NCI-H82 (cell line): ENCODE measurements at places on chromosomes 13 and 19.

GRCh38 chr19:13931391-13932148 is 6.6 kb downstream of the PODNL1 start:
- no peak for DNase-seq

DNA sequence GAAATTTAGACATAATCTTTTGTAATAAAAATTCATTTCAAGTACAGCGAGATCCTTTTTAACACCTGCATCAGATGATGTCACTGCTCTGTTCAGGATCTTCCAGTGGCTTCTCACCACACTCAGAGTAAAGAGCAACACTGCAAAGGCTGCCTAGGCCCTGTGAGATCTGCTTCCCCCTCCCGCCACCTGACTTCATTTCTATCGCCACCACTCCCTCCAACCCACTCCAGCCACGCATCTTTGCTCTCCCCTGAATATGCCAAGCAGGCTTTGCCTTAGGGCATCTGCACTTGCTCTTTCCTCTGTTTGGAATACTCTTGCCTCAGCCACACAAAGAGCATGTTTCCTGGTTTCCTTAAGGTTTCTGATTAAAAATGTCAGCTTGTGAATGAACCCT is 58.3 kb downstream of the MBNL2 start:
- no peak for DNase-seq

GRCh38 chr19:48672994-48673393 is at the start of gene NTN5:
TSS of gene NTN5 (minus strand) at chr19:48673017. CDS start at chr19:48670986, 2,031 bp downstream.
- DNase-seq, result no peak

- peak; percentile 11 for DNase-seq
Observed at GRCh38 chr13:42574011-42574410, at the start of gene TNFSF11. TSS of gene TNFSF11 (plus strand) at chr13:42574152. CDS start at chr13:42574304, 152 bp downstream.

DNA sequence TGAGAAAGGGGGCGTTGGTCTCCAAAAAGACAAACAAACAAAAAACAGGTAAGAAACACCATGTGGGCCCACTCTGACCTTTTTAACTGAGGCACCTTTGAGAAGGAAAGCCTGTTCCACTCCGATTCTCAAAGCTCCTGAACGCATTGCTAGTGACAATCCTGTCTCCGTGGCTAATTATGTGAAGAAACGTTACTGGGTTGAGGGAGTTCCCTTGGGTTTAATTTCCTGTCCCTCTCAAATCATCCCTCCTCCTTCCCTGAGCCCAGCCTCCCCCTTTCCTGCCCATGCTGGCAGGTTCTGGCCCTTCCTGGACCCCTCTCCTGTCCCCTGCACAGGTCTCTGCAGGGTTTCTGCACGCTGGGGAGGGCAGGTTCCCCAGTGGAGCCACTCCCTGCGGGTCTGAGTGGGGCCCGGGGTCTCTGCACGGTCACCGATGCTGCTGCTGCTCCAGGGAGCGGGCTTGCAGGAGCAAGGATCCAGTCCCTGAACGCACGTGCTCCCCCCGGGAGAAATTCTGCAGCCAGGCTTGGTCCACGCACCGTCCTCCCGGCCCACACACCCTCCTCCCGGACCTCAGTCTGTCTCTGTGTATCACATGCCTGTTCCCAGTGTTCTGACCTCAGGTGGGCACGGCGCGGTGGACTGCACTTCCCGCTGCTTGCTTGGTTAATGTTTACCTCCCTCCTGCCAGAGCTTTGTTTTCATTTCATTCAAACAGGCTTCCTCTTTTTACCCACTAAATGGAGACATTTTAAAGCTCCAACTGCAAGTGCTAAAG is 76.4 kb upstream of the MCF2L start:
- DNase-seq, result no peak

- DNase-seq, result no peak
Observed at GRCh38 chr13:31756346-31756745, 17.0 kb downstream of the RXFP2 start.

GRCh38 chr19:16085115-16085514 is 8.8 kb downstream of the TPM4 start:
- no peak for DNase-seq

DNA sequence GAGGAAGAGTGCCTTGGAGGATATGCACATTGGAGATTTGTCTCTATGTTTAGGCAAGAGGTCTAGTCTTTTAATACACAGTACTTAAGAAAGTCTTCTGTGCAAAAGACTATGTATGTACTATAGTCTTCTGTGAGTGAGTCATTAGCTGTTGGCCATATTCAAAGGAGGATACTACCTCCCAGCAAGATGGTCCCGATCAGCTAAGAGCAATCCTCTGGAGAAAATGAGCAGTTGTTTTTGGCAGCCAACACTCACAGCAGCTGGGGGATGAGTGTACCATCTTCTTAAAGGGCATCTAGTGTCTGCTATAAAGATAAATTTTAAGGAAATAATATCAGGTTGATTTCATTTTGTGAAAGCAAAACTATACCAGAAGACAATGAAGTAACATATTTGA is 487.8 kb downstream of the KCTD12 start:
- DNase-seq, result no peak

GRCh38 chr13:113656831-113657671 is 947 bp downstream of the ATP4B start:
- no peak for DNase-seq

GRCh38 chr19:46616631-46617322 is 8.1 kb downstream of the PTGIR start:
- DNase-seq, result peak; percentile 96

GRCh38 chr13:38960175-38960574 is 30.5 kb downstream of the STOML3 start:
- DNase-seq, result no peak

DNA sequence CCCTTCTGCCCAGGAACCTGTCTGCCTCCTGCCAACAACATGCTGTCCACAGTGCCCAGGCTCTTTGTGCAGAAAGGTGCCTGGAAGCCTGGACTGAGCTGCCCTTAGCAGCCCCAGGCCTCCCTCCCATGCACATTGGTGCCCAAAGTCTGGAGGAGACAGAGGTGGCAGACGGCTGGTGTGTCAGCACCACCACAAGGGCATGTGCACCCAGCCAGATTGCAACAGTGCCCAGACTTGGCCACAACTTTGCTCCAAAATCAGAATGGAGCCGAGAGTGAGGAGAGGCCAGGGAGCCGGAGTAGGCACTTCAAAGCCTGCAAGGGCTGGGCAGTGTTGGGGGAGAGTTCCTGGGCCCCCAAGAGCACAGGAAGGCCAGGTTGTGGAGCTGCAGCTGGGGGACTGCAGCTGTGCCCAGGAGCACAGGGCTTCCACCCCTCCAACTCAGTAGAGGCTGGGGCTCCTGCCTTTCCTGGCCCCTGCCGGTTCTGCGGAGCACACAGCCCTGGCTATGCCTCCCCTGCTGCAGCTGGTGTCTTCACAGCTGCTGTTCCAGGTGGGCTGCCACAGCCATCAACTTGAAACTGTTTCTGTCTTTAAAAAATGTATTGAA is 1255.8 kb downstream of the SLITRK5 start:
- DNase-seq, result no peak

GRCh38 chr13:25783601-25784024 is 268.2 kb downstream of the SHISA2 start:
- no peak for DNase-seq

DNA sequence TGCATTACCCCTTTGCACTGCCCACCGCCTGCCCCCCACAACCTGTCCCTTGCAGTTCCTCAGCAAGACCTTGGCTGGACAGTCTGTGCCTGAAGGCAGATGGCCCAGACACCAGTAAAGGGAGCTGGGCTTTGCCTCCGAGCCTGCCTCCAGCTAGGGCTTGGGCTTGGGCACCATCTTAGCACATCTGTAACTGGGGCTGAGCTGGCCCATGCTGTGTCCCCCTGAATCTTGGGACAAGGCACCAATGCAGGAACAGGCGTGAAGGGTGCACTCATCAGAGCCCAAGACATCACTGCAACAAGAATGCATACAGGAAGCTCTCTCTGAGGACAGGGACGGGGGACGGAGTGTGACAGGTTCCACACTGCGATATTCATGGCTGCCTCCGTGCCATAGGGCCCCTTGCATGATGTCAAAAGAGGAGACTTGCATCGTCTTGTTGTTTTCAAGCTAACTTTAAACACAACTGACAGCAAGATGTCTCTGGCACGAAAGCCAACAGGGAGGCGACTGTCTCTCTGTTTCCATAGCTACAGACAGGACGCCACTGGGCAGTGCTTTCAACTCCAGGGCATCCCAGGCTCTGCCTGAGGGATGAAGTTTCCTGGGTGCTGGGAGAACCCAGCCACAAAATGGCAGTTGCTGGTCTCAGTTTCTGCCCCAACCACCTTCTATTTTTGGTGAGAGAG is 8.7 kb upstream of the CHST8 start:
- no peak for DNase-seq

GRCh38 chr19:49256691-49257090 is 68.3 kb downstream of the SLC6A16 start:
- no peak for DNase-seq

- DNase-seq, result peak; percentile 10
Observed at GRCh38 chr19:34577531-34578101, 96.1 kb downstream of the WTIP start.

DNA sequence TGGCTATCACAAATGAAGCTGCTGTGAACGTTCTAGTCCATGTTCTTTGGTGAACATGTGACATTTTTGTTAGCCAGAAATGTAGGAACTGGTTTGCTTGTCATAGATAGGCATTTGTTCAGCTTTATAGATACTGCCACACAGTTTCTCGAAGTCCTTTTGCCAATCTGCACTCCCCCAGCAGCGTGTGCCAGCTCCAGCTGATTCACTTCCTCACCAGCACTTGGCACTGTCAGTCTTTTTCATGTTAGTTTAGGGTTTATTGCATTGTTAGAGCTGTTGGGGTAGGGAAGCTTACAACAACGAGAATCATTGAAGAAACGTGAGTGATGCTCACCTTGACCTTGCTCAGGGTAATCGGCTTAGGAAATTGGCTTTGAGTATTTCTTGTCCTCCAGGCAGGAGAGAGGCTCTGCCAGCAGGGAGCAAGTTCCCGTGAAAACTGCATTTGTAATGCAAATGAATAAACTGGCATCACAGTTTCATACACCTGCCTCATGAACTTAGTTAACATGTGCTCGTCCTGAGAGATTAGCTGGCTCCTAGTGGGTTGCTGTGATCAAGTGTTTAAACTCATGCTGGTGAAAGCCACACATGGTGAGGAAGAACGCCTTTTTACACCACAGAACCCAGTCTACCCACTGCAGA is 83.9 kb downstream of the ING1 start:
- DNase-seq, result peak; percentile 30

- no peak for DNase-seq
Observed at GRCh38 chr13:50403311-50403710, 388.1 kb downstream of the KCNRG start.

DNA sequence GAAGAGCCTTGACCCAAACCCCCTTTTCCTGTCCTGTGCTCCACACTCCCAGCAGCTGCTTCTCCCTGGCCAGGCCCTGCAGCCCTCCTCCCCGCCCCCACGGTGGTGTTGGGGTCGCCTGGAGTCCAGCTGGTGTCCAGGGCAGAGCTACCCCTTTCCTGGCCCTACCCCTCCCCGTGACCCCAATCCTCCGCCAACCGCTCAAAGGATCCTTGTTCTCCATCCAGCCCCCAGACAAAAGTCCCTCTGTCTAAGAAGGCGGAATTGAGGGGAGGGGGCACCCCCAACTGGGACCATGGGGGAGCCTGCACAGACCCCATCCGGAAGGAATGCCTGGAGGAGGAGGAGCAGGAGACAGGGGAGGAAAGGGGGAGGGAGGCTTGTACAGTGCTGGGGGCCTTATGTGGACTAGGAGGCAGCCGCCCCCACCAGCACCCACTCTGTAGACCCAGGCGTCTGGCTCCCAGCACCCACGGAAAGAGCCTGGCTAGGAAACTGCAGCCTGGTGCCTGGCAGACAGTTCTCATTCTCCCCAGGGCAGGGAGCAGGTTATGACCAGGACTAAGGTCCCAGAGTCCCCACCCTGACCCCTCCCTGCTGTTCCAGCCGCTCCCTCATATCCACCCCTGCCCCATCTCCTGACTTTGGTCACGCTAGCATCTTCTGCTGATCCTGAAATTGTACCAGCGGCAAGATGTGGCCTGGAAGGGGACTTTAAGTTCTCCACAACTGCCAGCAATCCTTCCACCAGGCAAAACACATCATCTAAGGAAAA is at the start of gene FXYD3:
FXYD3 (plus strand) TSS at position 647 of the 775 bp plus-strand sequence. CDS start 3,554 bp downstream, outside the sequence.
- DNase-seq, result no peak

GRCh38 chr13:20799726-20800416 is 26.1 kb upstream of the EEF1AKMT1 start:
- DNase-seq, result no peak

GRCh38 chr13:20974981-20975585 is 72.5 kb upstream of the XPO4 start:
- DNase-seq, result no peak

DNA sequence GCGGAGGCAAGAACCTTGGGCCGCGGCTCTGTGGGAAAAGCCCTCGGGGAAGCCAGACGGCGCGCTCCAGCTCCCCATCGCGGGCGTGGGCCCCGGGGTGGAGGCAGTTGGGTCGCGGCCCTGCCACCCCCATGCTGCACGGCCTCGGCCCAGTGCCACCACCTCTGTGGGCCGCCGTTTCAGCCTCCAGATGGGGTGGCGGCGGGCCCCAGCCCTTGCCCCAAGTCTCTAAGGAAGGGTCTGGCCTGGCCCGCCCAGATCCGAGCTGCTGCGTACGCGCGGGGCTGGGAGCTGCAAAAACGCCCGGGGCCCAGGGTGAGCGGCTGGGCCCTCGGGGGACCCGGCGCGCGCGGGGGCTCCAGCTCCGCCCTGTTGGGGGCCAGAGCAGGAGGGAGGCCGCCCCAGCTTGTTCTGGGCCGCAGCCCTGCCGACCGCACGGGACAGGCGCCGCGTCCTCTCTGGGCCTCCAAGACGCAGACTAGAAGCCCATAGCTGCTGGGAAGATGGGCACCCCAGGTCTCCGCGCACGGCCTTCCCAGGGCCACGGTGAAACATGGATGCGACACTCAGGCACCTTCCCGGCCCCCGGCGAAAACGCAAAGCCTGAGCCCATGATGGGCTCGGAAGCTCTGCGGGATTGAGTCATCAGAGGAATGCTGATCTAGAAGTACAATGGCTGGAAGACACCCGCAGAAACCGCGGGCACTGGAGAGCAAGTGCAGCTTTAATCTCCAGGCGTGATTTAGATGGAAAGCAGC is 110.1 kb downstream of the KCTD15 start:
- no peak for DNase-seq
